ENCODE measurements at places on chromosomes 13 and 19.

DNA sequence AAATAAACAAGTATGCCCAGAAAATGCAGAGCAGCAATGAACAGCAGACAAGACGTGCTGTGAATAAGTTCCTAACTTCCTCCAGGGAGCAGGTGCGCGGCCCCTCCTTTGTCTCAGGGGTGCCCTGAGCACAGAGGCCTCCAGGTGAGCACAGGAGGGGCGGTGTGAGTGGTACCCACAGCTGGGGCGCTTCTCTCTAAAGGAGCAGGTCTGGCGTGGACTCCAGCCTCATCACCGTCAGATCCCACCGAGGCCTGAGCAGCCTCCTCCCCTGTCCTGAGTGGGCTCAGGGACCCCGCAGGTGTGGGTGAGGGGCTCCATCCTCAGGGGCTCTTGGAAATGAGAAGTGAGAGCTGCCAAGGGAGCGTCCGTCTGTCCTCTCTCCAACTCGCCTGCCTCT is 3.2 kb downstream of the LILRA5 start:
- DNase-seq, result no peak

DNA sequence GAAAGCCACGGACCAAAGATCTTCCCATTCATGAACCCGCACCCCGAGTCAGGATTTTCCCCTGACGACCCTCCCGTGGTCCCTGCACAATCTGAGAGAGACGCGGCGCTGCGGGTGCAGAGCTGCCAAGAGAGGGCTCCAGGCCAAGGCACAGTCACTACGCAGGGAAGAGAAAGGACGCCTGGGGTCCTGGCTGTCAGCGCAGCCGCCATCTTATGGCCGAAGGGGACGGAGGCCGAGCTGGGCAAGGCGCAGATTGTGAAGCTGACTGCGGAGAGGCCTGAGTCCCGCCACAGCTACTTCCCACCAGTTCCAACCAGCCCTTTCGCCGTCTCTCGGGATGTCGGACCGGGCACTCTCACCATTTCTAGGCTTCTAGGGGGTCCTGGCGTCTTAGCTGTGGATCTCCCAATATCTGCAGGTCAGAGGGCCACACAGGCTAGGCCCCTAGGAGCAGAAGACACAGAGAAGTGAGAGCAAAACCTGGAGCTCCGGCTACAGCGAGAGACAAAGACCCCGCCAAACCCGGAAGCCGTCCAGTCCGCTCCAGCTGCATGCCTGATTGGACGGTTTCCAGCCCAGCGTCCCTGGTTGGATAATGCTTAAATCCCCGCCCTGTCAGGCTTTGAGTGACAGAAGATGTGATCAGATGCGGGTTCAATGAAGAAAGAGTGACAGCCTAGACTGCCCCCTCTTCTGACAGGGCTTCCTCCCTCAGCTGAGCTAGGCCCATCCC is at the start of gene ZNF100:
Gene ZNF100 (minus strand): TSS at position 515 of the 736 bp plus-strand sequence. CDS start 150 bp downstream, at position 365.
- DNase-seq, result peak; percentile 91

- DNase-seq, result no peak
Measured at GRCh38 chr19:49853852-49854377, 3.0 kb downstream of the PTOV1 start.

DNA sequence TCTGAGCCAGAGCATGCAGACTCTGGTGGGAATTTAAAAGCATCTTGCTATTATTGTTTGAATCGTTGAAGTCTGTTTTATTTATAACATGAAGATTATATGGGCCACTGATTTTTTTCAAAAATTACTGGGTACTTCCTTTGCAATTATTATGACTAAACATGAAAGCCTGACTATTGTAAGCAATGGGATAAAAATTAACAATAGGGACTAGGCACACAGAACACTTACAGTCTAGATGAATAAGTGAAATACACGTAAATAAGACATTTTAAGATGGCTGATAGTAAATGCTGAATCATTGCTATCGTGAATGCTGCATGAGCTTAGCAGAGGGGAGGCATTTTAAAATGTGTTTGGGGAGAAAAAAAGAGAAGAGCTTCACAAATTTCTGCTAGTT is 81.0 kb upstream of the MAB21L1 start:
- no peak for DNase-seq

- no peak for DNase-seq
Measured at GRCh38 chr19:23972161-23972560, 57.5 kb downstream of the ZNF726 start.

- no peak for DNase-seq
Measured at GRCh38 chr13:113920606-113921286, 53.1 kb downstream of the C13orf46 start.

DNA sequence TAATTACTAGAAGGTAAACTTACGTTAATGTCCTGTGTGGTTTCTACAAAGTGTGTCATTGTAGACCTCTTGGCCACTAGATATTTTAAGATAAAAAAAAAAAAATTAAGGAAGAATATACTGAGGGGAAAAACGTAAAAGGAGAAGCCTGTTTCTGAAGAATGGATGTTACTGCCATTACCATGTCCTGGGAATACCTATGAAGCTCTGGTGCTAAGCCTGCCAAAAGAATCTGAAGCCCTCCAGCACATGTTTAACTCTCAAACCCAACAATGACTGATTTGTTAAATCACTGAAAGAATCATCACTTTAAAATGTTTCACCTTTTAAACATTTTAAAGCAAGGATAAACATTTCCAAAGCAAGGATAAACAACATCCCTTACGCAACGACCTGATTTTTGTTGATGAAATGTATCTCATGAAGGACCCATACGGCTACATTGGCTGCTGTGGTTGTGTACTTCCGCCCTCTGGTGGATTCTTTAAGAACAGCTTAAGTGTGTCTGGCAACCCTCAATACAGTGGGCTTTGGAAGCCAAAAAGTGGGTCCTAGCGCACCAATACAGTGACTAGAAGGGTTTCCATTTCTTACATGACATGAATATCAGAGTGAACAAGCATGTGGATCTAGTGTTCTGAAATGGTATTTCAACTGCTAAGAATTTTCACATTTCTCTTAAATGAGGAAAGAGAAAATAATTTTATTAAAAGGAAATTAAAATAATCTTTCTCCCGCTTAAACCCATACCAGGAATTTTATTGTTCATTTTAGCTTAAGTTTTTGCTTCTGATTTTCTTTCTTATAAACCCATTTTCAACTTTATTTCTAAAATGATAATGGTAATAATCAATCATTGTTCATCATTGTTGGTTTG is 74.5 kb upstream of the RAP2A start:
- DNase-seq, result no peak

Data from liver (tissue), 10 donors.